Kidney (tissue), 22 donors: ENCODE measurements at places on chromosomes 3 and 15. TPM values are rescaled to one million over a fixed set of nuclear protein-coding genes. Genes with fewer than 3 reads are reported as not detected.

DNA sequence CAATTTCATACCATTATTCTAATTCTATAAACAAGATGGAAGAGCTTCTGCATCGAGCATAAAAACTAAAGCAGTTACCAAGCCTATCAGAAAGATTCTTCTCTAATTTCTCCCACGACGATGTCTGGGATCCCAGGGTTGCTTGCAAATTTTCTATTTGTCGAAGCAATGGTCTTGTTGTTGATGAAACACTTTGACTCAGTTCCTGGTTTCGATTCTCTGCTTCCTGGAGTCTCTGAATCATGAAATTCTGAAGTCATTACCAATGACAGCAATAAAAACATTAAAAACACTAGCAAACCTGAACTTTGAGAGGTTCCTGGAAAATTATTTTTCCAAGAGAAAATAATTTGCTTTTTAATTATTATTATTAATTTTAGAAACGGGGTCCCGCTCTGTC lies 18.7 kb downstream of the TMF1 start:
- H3K36me3 ChIP-seq = peaks cover 9% of the 10 kb centered on the region
- H3K4me3 ChIP-seq = no peak overlapping the region
- H3K4me1 ChIP-seq = no peaks in the 10 kb centered on the region
- no peaks in the 10 kb centered on the region for H3K27me3 ChIP-seq
- no peak for DNase-seq

- no peak for DNase-seq
- no peaks in the 10 kb centered on the region for H3K4me1 ChIP-seq
- no peak overlapping the region for H3K4me3 ChIP-seq
- no peaks in the 10 kb centered on the region for H3K27me3 ChIP-seq
- H3K36me3 ChIP-seq = peaks cover 9% of the 10 kb centered on the region
- no peak overlapping the region for H3K27ac ChIP-seq
Observed at GRCh38 chr15:40388941-40389823, 6.7 kb downstream of the KNSTRN start.

- H3K4me3 ChIP-seq = no peak overlapping the region
- H3K36me3 ChIP-seq = no peaks in the 10 kb centered on the region
- H3K27me3 ChIP-seq = no peaks in the 10 kb centered on the region
Observed at GRCh38 chr15:86382341-86382740, 302.7 kb downstream of the AGBL1 start.

DNA sequence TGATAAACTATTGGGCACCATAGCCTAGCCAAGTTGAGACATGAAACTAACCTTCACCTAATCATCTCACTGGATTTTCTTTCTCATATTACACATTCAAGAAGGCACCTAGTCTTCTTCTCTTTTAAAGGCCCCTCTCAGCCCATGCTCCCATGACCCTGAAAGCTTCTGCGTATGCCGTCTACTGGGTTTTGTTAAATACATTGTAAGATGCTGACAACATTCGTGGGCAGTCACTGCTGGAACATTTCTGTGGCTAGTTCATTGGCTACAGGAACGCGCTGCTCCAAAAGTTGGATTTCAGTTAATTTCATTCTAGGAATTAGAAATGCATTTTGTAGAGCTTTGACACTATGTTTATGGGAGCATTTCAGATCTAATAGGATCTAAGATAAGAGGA lies 52.3 kb upstream of the CHD2 start:
- no peaks in the 10 kb centered on the region for H3K36me3 ChIP-seq
- no peak for DNase-seq
- peaks cover 4% of the 10 kb centered on the region for H3K4me1 ChIP-seq
- no peak overlapping the region for H3K27ac ChIP-seq
- no peak overlapping the region for H3K4me3 ChIP-seq

- no peak for DNase-seq
- H3K27ac ChIP-seq = no peak overlapping the region
- no peak overlapping the region for H3K4me3 ChIP-seq
- no peaks in the 10 kb centered on the region for H3K27me3 ChIP-seq
- H3K4me1 ChIP-seq = no peaks in the 10 kb centered on the region
- H3K36me3 ChIP-seq = no peaks in the 10 kb centered on the region
Observed at GRCh38 chr3:98454929-98455328, 8.1 kb upstream of the OR5K1 start.

BUB1B gene
- 0.94 TPM for total RNA-seq

DNA sequence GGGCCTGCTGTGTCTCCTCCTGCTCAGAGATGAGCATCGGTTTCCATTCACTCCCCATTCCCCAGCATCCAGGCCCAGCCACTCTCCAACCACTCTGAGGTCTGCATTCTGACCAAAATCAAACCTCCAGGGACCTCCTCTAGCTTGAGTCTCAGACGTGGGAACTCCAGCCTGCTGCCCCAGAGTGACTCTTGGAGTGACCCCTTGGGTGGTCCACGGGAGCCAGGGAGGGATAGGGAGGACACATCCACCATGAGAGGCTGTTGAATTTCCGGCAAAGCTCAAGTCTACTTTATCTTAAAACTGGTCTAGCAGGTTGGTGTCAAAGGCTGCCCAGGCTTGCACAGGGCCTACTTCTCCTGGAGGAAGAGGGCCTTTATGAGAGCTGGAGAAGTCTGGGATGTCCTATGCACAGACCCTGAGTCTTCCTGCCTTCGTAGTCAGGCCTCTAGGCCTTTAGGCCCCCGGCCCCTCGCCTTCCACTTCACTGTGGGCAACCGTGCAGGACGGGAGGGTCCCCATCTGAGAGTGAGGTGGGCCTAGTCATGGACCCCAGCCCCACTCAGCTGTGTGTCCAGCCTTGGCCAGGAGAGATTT lies 8.9 kb downstream of the CISH start:
- H3K27ac ChIP-seq = peak overlapping the region; percentile 99
- peaks cover 84% of the 10 kb centered on the region for H3K4me1 ChIP-seq
- no peak overlapping the region for H3K4me3 ChIP-seq

MYO5C gene
- 41.6 TPM for total RNA-seq

- no peaks in the 10 kb centered on the region for H3K27me3 ChIP-seq
- H3K4me3 ChIP-seq = no peak overlapping the region
- DNase-seq = no peak
Observed at GRCh38 chr3:94513600-94513999, 450.7 kb downstream of the NSUN3 start.

CHRNA7 gene
- total RNA-seq = 1.6 TPM

TGM5 gene
- not detected for total RNA-seq

HES1 gene
- total RNA-seq = 44.3 TPM

DNA sequence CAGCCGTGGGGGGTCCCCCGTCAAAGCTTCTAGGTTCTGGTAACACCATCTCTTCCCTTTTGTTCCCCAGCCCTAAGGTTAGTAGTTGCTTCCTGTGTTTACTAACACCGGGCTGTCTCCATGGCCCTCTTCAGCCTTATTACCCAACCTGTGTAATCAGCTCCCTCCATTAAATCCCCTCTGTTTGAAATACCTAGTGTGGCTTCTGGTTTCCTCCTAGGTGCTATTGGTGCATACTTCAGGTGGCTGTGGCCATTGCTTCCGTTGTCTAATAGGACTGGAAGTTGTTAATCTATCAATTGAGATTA lies 35.3 kb downstream of the MOBP start:
- no peak overlapping the region for H3K27ac ChIP-seq
- no peak overlapping the region for H3K4me3 ChIP-seq
- peaks cover 14% of the 10 kb centered on the region for H3K27me3 ChIP-seq

GRCh38 chr3:144032531-144033239 lies 61.1 kb downstream of the DIPK2A start:
- H3K4me3 ChIP-seq = no peak overlapping the region
- no peaks in the 10 kb centered on the region for H3K27me3 ChIP-seq
- no peaks in the 10 kb centered on the region for H3K36me3 ChIP-seq
- no peak for DNase-seq
- H3K27ac ChIP-seq = no peak overlapping the region
- H3K4me1 ChIP-seq = no peaks in the 10 kb centered on the region

DNA sequence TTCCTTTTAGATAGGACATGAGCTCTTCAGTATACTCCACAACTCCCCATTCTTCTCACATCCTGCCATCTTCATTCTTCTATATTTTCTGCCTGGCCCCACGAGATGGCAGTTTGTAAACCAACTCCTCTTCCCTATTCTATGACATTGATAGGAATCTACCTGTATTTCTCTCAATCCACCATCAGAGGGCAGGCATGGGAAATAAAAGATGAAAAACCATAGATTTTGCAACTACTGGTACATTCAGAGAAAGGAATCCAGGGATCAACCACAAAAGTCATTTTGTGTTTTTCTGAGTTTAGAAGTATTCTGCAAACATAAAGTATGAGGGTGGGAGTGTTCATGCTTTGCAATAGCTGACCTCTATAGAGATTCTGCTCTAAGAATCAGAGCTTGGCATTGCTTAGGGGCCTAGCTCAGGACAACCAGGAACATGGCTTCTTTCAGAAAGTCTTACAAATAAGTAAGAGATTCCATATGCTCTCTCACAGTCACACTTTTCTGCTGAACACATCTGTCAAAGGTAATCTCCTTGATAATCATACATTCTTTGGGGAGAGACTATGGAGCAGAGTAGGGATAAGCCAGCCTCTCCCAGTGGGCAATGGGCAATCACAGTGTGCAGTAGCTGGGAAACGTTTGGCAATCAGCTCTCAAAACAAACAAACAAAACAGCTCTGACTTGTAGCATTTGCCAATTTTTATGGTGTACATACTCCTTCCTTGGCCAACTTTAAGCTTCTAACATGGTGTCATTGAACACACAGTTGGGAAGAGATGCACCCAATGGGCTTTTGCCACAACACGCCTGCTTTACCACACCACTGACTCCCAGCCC lies 43.1 kb upstream of the SLC25A36 start:
- no peak overlapping the region for H3K4me3 ChIP-seq
- no peaks in the 10 kb centered on the region for H3K36me3 ChIP-seq
- no peaks in the 10 kb centered on the region for H3K4me1 ChIP-seq
- DNase-seq = peak; percentile 78
- no peaks in the 10 kb centered on the region for H3K27me3 ChIP-seq

GRCh38 chr3:123365450-123366143 lies 83.3 kb downstream of the ADCY5 start:
- H3K4me1 ChIP-seq = peaks cover 2% of the 10 kb centered on the region
- no peaks in the 10 kb centered on the region for H3K36me3 ChIP-seq
- H3K27ac ChIP-seq = no peak overlapping the region
- no peak overlapping the region for H3K4me3 ChIP-seq
- DNase-seq = no peak

GRCh38 chr15:43779016-43779415 lies 2.2 kb upstream of the ELL3 start:
- H3K27ac ChIP-seq = no peak overlapping the region
- H3K36me3 ChIP-seq = no peaks in the 10 kb centered on the region
- no peak overlapping the region for H3K4me3 ChIP-seq
- no peak for DNase-seq
- H3K27me3 ChIP-seq = no peaks in the 10 kb centered on the region
- H3K4me1 ChIP-seq = no peaks in the 10 kb centered on the region

DNA sequence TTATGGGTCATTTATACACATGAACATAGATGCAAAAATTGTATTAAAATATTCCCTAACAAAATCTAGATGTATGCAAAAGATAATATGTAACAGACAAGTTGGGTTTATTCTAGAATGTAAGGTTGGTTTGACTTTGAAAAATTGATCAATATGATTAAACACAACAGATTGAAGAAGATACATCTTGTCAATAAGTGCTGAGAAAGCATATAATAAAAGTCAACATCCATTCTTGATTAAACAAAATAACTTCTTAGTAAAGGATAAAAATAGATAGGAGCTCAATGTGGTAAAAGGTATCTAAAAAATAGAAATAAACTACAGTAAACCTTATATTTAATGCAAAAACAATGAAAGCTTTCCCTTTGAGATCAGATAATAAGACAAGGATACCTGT lies 38.3 kb downstream of the CCDC39 start:
- H3K27me3 ChIP-seq = no peaks in the 10 kb centered on the region
- H3K27ac ChIP-seq = no peak overlapping the region
- H3K36me3 ChIP-seq = no peaks in the 10 kb centered on the region
- no peak for DNase-seq
- no peak overlapping the region for H3K4me3 ChIP-seq

TWF2 gene
- total RNA-seq = 59.9 TPM

DNA sequence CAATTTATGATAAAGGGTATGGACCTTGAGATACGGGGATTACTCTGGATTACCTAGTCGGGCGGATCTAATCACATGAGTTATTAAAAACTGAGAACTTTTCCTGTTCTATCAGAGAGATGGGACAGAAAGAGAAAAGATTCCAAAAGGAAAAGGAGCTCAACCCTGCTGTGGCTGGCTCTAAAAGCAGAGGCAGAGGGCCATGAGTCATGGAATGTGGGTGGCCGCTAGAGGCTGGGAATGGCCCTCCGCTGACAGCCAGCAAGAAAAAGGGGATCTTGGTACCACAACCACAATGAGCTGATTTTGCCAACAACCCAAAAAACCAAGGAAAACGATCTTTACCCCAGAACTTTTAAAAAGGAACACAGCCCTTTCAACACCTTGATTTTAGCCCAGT lies 210.0 kb downstream of the MAGI1 start:
- no peak overlapping the region for H3K4me3 ChIP-seq
- no peaks in the 10 kb centered on the region for H3K27me3 ChIP-seq
- DNase-seq = no peak
- H3K36me3 ChIP-seq = no peaks in the 10 kb centered on the region

DNA sequence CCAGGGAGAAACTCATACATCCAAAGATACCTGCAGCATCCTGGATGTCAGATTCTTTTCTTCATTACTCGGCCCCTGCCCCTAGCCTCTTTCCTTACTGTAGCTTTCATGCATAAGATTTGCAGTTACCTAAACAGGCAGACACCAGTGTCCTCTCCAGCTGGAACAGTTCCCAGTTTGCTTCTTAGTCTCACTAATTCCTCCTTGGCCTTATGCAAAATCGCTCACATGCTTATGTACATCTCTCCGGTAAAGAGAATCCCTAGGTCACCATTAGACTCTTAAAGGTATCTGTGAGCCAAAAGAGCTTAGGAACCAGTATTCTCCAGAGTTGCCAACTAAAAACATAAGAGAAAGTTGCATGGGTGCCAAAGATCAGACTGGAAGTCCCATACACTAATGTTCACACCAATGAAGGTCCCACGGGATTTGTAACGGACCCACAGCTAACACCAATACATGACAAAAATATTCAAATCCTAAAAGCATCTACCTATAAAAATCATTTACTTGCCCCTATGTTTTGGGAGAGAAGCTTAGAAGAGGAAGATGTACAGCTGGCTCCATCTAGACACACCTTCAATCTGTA lies 66.6 kb downstream of the CBLB start:
- H3K27me3 ChIP-seq = no peaks in the 10 kb centered on the region
- H3K36me3 ChIP-seq = no peaks in the 10 kb centered on the region
- no peak overlapping the region for H3K27ac ChIP-seq
- DNase-seq = no peak

GRCh38 chr3:126512916-126513650 lies 4.5 kb downstream of the UROC1 start:
- H3K27me3 ChIP-seq = no peaks in the 10 kb centered on the region
- no peak overlapping the region for H3K27ac ChIP-seq
- DNase-seq = no peak

CHST14 gene
- 14.3 TPM for total RNA-seq

- no peaks in the 10 kb centered on the region for H3K27me3 ChIP-seq
- DNase-seq = no peak
- H3K4me3 ChIP-seq = no peak overlapping the region
- no peaks in the 10 kb centered on the region for H3K36me3 ChIP-seq
- H3K4me1 ChIP-seq = no peaks in the 10 kb centered on the region
Observed at GRCh38 chr15:70870051-70870450, 16.1 kb upstream of the LARP6 start.

GRCh38 chr3:185046603-185047002 lies 106.3 kb downstream of the C3orf70 start:
- no peaks in the 10 kb centered on the region for H3K27me3 ChIP-seq
- peak overlapping the region; percentile 14 for H3K27ac ChIP-seq
- H3K4me1 ChIP-seq = peaks cover 8% of the 10 kb centered on the region
- no peak overlapping the region for H3K4me3 ChIP-seq
- DNase-seq = no peak

GPR87 gene
- total RNA-seq = 0.72 TPM

GOLGA6L10 gene
- 2.5 TPM for total RNA-seq
